ENCODE measurements at places on chromosomes 4 and X.

DNA sequence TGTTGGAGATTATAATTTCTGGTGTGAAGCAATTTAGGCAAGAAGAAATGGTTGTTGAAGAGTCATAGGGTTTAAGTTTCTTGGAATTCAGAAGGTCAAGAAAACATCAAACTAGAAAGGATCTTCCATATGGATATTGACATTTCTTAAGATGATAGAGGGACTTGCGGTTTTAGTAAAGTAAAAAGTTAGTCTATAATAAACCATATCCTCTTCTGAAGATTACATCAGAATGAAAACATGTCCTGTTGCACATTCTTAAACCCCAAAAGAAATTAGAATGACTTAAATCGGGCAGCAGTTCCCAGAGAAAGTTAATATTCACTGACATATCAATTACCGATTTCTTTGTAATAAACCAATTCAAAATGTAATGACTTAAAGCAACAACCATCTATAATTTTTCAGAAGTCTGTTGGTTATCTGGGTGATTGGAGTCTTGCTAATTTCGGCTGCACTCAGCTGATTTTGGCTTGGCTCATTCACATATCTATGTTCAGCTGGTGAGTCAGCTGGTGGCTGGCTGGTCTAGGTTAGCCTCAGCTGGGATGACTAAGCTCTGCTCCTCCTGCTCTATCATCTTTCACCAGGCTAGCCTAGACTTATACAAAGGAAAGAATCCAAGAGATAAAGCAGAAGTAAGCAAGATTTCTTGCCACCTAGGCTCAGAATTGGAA, 24.4 kb upstream of the DYNLT3 start:
- DNase-seq: peak; percentile 47

- no peak for DNase-seq
Measured at GRCh38 chrX:65668377-65669310, 1.2 kb downstream of the MSN start.

DNA sequence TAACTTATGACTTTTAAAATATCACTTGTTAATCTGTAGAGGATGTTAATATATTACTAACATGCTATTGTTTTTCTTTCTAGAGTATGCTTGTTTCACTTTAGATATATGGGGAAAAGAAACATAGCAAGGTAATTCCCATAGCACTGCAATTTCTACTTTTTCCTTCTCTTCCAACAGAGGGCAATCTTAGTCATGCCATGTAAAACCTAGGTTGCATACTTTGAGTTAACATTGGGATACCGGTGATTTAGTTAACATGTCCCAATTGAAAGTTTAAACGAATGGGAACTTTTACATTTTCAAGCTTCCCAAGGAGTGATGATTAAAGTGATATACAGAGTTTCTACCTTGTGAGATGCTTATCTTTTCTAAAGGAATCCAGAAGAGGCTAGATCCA, 89.4 kb upstream of the IL13RA1 start:
- DNase-seq: no peak

DNA sequence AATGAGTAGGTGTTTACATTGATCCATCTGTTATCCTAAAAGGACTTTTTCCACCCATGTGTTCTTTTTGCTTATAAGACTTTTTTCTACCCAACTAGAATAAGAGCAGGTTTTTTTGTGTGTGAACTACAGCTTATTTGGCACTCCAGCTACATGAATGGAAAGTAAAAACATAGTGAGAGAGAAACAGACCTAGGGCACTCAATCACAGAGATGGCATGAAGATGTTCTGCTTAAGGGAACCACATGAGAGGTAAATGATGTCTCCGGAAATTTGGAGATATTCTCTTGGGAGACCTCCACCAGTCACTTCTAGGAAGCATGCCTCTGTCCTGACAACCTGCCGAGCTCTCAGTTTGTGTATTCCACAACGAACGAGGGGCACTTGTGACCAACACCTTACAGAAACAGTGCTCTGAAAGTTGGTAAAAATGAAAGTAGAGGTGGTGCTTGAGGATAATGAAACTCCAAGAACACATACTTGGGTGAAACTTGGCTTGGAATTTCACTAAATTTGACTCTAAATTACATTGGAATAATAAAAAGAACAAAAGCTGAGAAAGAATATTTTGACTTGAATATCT, 788.4 kb upstream of the GALNTL6 start:
- DNase-seq: no peak

DNA sequence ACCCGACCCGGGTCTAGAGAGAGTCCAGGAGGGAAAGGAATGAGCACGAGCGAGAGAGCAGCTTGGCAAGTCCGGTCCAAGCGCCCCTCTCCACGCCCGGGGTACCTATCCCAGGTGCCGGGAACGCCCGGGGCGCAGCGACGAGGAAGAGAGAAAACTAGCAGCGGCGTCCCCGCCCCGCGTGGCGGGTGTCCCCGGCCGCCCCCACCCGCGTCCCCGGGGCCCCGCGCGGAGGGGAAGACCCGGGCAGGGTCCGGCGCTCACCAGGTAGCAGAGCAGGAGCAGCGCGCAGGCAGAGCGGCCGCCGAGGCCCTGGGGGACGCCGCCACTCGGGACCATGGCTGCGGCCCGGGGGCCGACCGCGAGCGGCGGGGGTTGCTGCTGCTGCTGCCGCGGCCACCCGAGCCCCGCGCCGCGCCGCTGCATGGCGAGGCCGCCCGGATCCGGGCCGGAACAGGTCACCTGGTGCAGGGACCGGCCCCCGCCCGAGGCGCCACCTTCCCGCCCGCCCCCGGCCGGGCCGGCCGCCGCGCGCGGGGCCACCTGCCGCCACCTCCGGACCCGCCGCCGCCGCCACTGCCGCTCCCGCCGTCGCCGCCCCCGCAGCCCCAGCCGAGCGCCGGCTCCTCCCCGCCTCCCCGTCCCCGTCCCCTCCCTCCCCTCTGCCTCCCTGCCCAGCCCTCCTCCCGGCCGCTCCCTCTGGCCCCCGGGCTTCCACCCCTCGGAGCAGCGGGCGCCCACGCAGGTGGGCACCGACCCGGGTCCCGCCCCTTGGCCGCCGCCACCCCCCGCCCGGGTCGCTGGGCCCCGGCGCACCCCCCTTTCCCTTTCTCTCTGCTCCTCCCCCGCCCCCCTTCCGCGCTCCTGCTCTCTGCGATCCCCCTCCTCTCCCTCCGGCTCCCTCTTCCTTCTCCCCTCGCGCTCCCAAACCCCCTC, at the start of gene SEL1L3:
Gene SEL1L3, minus strand, starts transcription at position 578 of the 936 bp plus-strand sequence. Its CDS starts 152 bp downstream, at position 426.
- no peak for DNase-seq

- no peak for DNase-seq
Measured at GRCh38 chr4:27020203-27020602, 159.6 kb downstream of the STIM2 start.

- DNase-seq: no peak
Measured at GRCh38 chr4:79820427-79820826, 252.6 kb downstream of the ANTXR2 start.

DNA sequence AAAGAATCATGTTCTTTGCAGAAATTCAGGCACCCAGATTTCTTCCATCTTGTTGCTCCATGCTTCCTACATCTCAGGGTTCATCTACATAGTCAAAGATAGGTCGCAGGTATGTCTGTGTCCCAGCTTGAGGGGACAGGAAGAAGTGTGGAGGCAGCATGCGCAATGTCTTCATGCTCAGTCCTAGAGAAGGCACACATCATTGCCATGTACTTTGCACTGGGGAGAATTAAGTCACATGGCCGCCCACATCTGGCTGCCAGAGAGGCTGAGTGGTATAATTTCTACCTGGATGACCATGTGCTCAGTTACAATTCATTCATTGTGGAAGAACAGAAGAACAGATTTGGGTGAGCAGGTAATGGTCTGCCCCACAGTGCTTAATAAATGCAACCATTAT, 54.1 kb downstream of the GAB1 start:
- DNase-seq: no peak

DNA sequence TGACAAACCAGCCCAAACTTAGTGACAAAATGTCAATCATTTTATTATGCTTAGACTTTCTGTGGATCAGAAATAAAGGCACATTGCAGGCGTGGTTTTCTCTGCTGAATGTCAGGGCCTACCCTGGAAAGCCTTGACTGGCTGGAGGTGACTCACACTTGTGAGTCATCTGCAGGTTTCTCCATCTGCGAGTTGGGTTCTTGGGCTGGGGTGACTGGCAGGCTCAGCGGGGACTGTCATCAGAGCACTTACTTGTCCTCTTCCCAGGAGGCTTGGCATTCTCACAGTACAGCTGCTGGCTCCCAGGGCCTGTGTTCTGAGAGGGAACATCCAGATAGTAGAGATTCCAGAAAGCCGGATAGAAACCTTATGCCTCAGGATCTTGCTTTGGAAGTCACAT, 153.8 kb upstream of the AGA start:
- DNase-seq: peak; percentile 9

DNA sequence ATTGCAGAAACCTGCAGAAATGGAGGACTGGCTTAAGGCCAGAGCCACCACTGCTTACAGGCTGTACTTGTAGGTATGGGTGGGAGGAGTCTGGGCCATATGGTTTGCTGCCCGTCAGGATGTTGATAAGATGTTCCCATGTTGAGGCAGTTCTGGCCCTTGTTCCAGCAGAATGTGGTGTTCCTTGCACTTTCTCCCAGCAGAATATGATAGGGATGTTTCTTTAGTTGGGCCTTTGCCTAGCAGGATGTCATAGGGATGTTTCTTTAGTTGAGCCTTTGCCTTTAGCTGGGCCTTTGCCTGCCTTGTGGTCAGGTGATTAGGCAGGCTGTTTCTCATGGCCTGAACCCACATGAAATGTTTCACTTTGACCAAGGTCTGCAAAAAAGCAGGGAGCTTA, 139.1 kb upstream of the PAQR3 start:
- no peak for DNase-seq

GRCh38 chrX:94961730-94962129, 1287.7 kb downstream of the FAM133A start:
- no peak for DNase-seq

- DNase-seq: no peak
Measured at GRCh38 chr4:117987464-117987863, 46.8 kb upstream of the NDST3 start.

- peak; percentile 17 for DNase-seq
Measured at GRCh38 chr4:76012388-76012801, 5.1 kb upstream of the CXCL9 start.

GRCh38 chrX:96997196-96997595, 113.5 kb downstream of the RPA4 start:
- no peak for DNase-seq

DNA sequence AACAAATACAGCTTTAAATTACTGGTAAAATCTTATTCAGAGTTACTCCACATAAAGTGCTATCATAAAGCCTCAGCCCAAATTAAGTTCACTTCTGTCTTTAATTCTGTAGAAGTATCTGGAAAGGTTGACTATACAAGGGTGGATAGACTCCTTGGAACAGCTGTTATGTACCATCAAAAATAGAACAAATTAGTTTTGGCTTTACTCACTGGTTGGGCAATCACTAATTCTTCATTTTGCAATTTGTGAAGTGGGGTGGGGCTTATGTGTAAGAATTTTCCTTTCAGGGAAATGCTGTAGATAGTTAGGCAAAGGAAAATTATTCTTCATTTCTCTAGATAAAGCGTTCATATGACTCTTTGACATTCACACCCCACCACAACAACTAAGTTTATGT, 7.8 kb downstream of the DIAPH2 start:
- DNase-seq: no peak

DNA sequence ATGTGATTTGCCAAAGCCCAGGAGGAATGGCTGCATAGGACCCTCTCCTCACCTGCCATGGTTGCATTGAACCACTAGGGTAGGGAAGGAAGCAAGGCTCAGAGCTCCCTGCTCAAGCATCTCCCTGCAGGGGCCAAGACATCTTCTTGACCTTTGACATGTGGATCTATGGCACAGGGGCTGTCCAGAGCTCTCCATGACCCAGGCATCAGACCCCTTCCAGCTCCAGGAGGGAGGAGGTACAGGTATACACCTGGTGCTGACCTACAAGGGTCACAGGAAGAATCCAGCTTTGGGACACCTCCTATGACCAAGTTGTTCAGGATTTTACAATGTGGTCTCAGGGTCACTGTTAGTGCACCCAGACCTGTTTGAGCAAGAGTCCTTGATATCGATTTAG, 23.2 kb upstream of the ASMTL start:
- no peak for DNase-seq

DNA sequence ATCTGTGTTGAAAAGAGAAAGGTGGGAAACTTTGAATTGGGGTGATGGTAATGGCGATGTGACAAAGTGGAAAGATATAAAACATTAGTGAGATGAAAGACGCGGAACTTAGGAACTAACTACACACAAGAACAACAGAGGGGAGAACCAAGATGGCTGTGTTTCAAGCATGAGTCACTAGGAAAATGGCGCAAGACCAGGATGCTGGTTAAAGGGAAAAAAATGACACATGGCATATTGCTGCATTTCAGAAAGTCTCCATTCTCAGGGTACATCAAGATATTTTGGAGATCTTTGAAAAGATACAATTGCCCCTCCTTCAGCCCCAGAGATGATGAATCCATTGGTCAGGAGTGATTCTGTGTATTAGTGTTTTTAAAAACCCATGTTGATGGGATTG, 164.4 kb downstream of the FBXO8 start:
- no peak for DNase-seq

- DNase-seq: no peak
Measured at GRCh38 chr4:25485104-25485503, 108.0 kb downstream of the ANAPC4 start.

GRCh38 chrX:1433646-1434357, 18.9 kb downstream of the ASMTL start:
- DNase-seq: no peak

GRCh38 chr4:94491322-94491721, 39.6 kb downstream of the PDLIM5 start:
- no peak for DNase-seq
